Activated CD4-positive, alpha-beta T cell treated with anti-CD3 and anti-CD28 coated beads, Interleukin-2, amount 50 U/mL, for 4 hours (primary cell): ENCODE measurements at places on chromosomes 3 and 15.

DNA sequence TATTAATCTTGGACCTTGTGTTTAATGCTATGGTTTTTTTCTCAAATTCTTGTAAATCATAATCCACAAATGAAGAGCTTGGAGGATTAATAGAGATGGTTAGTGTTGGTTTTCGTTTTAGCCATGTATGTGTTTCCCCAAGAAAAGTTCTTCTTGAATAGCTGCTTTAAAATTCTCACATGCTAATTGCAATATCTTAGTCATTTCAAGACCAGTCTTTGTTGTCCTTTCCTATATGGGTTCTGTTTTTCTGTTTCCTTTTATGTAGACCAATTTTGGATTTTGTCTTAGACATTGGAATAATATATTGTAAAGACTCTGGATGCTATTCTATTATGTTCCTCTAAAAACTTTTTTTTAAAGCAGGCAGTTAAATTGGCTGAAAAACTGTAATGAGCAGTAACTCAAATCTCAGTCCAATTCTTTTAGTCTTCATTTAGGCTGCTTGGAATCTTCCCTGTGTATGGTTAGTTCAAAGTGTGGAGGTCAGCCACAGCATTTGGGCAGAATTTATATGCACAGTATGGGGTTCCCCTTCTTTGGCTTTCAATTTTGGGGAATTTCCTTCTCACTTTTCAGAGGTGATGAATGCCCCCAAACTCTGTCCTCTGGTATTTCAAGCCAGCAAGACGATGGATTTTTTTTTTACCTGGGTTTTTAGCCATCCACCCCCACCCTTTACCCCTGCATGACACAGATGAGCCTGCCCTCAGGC is 39.1 kb upstream of the DNAJC13 start:
- DNase-seq, result no peak

DNA sequence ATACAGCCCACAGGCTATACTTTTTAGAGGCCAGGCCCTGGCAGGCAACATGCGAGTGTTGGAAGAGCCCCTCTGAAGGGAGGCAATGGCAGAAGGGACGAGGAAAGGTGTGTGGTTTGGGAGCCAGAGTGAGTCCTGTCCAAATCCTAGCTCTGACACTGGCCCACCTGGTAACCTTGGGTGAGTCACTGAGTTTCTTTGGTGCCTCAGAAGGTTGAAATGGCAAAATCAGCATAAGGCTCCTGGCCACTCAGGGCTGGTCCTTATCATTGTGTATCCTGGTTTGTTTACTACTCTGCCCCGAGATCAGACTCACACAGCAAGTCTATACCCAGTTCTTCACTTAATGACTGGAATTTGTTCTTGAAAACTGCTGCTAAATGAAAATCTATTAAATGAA is 71.4 kb upstream of the TLE3 start:
- no peak for DNase-seq

- DNase-seq, result no peak
Observed at GRCh38 chr3:136464502-136464901, 214.4 kb downstream of the PCCB start.

DNA sequence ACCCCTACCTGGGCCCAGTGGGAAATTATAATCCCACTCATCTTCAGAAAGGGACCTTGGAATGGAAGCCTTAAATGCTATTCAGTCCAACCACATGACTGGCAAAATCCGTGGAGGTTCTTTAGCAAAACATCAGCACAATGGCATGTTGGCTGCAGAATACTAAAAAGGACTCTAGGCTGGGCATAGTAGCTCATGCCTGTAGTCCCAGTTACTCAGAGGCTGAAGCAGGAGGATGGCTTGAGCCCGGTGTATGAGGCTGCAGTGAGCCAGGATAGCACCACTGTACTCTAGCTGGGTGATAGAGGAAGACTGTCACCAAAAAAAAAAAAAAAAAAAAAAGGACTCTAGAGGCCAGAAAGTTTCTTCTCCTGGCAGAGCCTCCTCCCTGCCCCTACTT is 60.6 kb upstream of the RYK start:
- no peak for DNase-seq

- no peak for DNase-seq
Observed at GRCh38 chr3:157390713-157391515, 45.7 kb upstream of the PTX3 start.

GRCh38 chr15:36126194-36126593 is 453.2 kb upstream of the CDIN1 start:
- DNase-seq, result no peak

- DNase-seq, result no peak
Observed at GRCh38 chr3:13553686-13554085, 4.8 kb downstream of the FBLN2 start.

- no peak for DNase-seq
Observed at GRCh38 chr3:61570813-61571212, 9.4 kb downstream of the PTPRG start.

- DNase-seq, result no peak
Observed at GRCh38 chr3:25575001-25575400, 89.7 kb downstream of the TOP2B start.

- DNase-seq, result no peak
Observed at GRCh38 chr3:149055575-149055974, 30.8 kb downstream of the HLTF start.

GRCh38 chr3:37694284-37694675 is 167.4 kb upstream of the CTDSPL start:
- DNase-seq, result no peak

GRCh38 chr15:72082176-72082575 is 35.8 kb downstream of the MYO9A start:
- DNase-seq, result no peak

- no peak for DNase-seq
Observed at GRCh38 chr3:33441225-33441976, 1.2 kb upstream of the UBP1 start.
